ENCODE measurements at places on chromosomes 7 and 10. TPM values are rescaled to one million over a fixed set of nuclear protein-coding genes. Genes with fewer than 3 reads are reported as not detected.

The PDK4 gene
- 0.44 TPM for total RNA-seq

The BAMBI gene
- not detected for total RNA-seq

The GIMAP8 gene
- total RNA-seq = 62.5 TPM

The RPEL1 gene
- not detected for total RNA-seq

The GRK5 gene
- total RNA-seq = 27.9 TPM

DNA sequence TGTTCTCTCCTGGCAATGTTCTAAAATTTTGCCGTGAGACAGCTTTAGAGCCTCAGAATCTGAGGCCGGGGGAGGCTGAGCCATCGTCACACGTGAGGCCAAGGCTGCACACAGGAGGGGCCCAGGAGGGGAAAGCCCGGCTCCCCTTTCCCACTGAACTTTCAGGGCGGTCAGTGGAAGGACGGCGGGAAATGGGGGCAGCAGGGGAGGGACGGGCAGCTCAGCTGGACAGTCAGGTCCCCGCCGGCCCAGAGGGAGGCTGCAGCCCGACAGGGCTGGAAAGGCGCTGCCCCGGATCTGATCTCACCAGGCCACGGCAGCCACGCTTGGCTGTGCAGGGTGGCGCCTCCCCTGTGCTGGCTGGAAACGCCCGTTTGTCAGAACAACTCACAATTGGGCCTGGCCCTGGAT lies 43.3 kb upstream of the ADGRA1 start:
- DNase-seq = no peak

DNA sequence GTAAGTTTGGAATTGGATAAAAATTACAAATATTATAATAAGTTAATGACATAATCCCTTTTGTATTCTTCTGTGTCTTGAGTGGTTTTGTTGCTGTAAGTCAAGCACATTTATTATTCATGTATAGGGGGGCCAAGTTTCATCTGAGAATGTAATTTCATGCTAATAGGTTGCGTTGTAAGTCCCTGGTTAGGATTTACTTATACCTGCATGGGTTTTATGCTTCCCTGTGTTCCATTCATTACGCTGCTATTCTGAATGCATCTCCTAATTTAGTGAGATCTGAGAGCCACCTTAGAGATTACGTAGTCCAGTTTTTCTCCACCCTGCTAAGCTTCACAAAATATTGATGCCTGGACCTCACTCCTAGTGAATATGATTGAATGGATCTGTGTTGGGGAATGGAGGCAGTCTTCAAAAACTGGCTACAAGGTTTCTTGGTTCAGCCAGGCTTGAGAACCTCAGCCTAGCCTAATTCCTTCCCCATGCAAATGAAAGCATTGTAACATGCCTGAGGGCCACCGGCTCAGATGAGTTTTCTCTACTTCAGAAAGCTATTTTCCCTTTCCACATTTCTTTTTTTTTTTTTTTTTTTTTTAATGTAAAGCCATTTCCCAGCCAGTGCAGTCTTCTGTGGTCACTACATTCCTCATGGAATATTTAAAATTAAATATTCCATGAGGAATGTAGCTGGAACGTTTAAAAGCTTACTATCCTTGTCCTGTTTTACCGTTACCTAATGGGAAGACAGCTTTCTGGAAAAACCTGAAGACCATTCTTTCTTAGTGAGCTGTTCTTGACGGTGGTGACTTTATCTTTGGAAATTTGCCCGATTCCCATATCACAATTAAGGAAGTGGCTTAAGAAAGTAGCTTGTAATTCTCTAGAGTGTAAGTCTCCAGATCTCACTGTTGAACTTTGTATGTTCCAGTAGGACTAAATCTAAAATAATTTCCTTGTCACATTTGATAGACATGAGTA lies 16.0 kb downstream of the PAPSS2 start:
- DNase-seq = no peak

DNA sequence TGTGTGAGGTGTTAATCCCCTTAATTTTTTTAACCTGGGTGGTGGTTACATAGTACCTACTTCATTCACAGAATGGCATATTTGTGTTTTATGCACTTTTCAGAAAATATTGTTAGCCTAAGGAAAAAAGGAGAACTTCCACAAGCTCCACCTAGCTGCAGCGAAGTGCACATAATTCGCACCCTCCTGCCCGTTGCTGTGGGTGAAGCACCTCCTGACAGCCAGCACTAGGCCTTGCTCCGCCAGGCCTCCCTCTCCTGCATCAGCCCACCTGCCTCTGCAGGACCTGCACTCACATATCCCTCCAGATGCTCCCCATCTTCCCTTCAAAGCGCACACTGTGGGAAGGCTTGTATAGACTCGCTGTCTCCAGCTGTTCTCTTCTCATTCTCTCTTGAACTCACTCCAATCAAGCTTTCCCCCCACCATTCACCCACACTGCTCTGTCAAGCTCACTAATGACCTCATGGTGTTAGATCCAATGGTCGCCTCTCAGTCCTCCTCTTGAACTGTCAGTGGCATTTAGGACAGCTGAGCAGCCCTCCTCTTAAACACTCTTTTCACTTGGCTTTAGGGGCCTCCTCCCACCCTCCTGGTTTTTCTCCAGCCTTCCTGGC lies 20.7 kb upstream of the GRID1 start:
- no peak for DNase-seq

DNA sequence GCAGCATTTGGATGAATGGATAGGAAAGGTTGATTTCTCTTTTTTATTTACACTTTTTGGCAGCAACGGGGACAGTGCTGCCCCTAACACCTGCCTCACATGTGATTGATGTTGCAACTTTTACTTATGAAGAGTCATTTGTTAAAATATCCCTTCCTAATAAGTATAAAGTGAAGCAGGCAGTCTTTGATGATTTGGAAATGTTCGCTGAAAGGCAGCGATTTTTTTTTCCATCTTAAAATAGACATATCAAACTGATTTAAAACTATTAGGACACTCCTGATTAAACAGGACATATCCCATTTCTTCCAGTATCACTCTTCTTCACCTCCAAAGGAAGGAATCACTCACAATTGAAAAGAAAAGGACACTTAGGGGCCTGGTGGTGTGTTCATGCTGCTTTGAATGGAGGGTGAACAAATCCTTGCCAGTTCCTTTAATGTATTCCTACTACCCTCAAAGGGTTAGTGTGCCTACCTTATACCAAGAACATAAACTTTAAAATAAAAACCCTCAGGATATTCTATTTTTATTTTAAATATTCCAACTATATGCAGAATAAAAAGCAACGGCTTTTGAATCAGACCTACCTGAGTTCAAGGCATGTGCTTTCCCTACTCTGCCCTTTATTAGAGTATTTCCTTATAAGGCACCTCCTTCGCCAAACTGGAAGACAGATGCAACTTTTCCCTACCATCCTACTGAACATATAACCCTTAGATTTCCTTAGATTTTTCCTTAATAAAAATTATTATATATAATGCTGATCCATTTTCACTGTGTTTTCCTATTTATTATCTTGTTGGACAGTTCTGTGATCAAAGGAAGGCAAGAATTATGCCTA lies 1.1 kb downstream of the ADK start:
- DNase-seq = no peak

DNA sequence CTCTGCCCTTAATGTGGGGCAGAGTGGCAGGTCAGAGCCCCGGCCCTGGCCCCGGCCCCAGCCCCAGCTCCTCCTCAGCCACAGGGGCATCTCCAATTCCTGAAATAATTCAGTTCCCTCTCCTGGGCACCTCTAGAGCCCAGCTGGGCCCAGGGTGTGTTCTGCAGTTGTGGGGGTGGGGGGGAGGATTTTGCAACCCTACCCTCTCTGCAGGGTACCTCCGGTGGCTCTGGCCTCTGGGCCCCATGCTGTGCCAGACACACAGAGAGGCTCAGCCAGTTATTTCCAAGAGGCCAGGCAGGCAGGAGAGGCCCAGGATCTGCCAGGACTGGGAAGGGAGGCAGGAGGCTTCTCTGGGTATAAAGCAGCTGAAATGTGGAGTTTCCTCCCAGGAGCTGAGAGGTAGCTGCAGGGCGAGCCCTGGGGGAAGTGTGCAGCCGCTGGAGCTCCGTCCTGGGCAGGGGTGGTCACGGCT lies 47.9 kb downstream of the PWWP2B start:
- DNase-seq = no peak

DNA sequence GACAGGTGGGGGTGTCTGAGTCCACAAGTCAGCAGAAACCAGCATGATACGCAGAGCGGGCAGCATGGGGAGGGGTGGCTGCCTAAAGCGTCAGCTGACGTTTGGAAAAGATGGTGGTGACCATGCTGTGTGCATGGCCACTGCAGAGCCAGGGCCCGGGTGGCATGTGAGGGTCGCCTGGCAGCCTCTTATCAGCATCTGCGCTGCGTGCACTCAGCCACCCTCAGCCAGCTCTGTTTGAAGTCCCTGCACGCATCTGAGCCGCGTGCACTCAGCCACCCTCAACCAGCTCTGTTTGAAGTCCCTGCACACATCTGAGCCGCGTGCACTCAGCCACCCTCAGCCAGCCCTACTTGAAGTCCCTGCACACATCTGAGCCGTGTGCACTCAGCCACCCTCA lies 61.5 kb downstream of the WDR37 start:
- DNase-seq = no peak

DNA sequence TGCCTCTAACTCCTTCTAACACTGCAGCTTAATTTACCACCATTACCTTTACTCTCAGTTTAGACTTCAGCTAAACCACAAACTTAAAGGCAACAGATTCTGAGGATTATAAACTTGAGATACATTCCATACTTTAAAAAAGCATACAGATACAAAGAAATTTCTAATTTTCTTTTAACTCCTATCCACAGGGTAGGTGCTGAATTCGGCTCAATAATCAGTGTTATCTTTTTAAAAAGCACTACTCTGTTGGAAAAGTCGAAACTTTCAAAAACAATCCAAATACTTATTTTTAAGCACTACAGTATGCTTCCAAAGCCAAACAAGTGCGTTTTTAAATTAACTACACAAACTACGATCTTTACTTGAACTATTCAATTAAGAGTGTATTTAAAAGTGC lies 1.0 kb downstream of the SMNDC1 start:
- DNase-seq = no peak

DNA sequence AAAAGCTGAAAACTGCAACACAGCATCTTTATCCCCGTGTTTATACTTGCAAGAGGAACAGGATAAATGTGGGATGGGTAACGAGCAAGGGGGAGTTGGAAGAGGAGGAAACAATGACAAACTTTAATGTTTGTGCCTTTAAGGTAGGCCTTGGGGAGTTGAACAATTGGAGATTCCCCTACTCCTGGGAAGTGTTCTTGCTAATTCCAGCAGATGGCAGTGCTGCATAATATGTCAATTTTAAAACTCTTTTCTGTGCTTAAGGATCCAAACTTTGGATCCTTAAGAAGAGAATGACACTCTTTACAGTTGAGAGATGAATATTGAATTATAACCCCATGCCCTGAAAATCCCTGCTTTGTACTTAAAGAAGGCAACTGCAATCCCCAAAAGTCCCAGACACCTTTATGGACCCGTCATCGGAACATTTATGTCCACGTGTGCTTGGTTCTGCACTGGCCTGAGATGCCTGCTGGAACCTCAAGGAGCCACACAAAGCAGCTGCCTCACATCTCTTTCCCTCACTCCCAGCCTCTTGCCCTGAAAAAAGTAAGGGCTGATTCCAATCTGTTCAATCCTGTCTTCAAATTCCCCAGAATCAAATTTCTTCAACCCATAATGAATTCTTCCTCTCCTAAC lies 12.0 kb downstream of the IFIT5 start:
- DNase-seq = peak; percentile 35

GRCh38 chr7:18177129-18177814 lies 149.6 kb upstream of the PRPS1L1 start:
- DNase-seq = no peak

DNA sequence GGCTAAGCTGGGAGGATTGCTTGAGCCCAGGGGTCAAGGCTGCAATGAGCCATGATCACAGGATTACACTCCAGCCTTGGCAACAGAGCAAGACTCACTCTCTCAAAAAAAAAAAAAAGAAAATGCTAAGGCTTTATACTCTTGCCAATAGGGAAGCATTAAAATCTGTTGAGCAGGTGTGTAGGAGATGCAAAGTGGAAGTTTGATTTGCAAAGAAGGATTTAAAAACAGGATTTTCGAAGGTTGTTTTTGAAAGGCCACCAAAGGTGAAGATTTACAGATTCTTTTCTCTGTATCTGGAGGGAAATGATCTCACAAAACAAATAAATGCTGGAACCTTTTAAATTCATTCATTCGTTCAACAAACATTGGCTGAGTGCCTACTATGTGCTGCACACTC lies 8.6 kb upstream of the PDE1C start:
- no peak for DNase-seq

- DNase-seq = no peak
Measured at GRCh38 chr10:12709521-12709963, 292.0 kb downstream of the CCDC3 start.

- DNase-seq = no peak
Measured at GRCh38 chr7:30313348-30313747, 29.0 kb downstream of the ZNRF2 start.

Data from CD4-positive, alpha-beta memory T cell (primary cell).